ENCODE measurements at places on chromosomes 11 and 22.

- no peak for DNase-seq
Measured at GRCh38 chr11:95595973-95596489, 193.6 kb downstream of the FAM76B start.

- no peak for DNase-seq
Measured at GRCh38 chr11:117874910-117875381, 1.5 kb downstream of the FXYD6 start.

- DNase-seq, result no peak
Measured at GRCh38 chr22:23054531-23055257, 15.6 kb upstream of the GNAZ start.

DNA sequence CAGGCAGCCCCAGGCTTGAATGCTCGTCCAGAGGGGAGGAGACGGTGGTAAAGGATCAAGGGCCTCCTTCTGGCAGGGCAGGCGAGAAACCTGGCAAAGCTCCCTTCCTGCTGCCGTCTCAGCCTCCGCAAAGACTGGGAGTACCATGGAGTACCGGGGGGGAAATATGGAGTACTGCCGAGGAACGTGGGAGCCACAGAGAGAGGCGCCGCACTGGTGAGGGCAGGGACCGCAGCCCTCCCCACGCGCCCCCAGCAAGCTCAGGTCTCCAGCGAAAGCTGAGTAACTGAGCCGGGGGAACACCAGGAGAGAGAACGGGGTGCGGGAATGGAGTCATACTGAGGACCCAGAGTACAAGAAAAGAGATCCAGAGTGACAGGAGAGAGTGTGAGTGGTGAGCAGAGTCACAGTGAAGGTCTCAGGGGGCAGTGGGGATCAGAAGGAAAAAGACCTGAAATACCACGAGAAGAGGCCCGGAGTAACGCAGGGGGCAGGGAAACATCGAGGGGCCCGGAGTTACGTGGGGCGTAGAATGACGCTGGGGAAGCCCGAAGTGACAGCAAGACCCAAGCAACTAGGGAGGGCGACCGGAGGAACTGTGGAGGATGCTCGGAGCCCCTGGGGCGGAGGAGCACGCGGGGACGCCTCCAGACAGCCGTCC is 740 bp downstream of the EML3 start:
- peak; percentile 18 for DNase-seq

- DNase-seq, result no peak
Measured at GRCh38 chr22:41524809-41525449, 19.3 kb downstream of the POLR3H start.

- no peak for DNase-seq
Measured at GRCh38 chr11:123798513-123799252, 7.5 kb downstream of the OR6M1 start.
